ENCODE measurements at places on chromosomes 5 and 9.

GRCh38 chr9:114696814-114697544 is 15.0 kb upstream of the TEX48 start:
- DNase-seq = no peak

GRCh38 chr5:174843263-174844250 is 119.2 kb downstream of the MSX2 start:
- DNase-seq = no peak

DNA sequence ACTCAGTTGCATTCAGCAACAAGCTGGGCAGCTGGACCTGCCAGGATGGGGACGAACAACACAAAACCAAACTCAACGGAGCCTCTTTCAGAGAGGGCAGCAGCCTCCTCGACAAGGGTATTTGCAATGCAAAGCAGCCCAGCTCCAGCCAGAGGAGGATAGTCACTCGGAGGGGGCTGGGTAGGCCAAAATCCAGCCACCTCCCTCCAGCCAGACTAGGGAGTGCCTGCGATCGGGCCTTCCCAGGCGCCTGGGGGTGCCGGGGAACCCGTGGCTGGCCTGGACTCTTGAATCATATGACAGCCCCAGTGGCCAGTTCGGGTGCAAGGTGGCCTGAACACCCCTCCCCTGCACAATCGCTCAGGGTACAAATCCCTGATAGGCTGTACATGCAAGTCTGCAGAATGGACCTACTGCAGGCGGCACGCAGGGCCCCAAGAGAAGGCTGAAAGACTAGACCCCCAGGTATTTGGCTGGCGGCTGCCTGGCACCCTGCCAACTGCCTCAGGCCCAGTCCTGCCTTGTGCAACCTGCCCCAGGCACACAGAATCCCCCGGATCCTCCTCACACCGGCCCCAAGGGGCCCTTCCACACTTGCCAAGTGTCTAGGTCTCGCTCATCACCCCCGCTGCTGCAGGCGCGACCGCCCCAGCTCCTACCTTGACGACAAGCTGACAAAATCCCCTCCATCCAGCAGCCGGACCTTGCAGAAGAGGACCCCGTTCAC is 1.3 kb downstream of the EEIG1 start:
- no peak for DNase-seq

GRCh38 chr5:39518516-39518915 is 93.7 kb upstream of the DAB2 start:
- no peak for DNase-seq

- DNase-seq = no peak
Measured at GRCh38 chr9:125468646-125469045, 207.0 kb downstream of the GAPVD1 start.

DNA sequence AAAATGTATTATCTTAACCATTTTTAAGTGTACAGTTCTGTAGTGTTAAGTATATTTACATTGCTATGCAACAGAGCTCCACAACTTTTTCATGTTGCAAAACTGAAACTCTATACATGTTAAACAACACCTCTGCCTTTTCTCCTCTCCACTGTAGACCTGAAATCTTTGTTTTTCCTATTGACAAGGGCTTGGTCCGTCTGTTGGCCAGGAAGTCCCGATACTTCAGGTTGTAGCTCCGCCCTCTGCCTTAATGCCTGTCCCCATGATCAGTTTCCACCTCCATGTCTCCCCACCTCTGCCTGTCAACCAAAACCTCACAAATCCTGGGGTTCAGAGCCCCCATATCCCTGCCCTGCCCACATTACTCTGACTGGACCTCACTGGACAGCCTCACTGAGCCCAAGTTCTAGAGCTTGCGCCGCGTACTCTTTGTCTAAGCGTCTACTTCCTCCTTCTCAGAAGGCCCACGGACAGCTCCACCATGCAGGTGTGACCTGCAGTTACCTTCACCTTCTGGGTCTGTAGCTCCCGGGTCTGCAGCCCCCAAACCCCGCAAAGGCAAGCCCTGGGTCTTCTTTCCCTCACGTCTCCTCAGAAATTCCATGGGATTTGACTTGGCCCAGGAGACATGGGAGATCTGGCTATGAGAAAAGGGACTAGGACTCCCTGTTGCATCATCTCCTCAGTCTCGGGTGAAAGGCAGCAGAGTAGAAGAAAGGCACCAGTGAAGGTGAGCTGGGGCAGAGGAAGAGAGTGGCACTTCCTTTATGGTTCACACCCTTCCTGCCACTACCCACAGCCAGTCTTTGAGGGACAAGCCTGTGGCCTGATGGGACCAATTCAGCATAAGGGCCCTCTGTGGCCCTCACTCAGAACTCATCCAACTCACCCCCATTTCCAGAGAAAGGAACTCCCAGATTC is 8.0 kb downstream of the GLIPR2 start:
- no peak for DNase-seq

DNA sequence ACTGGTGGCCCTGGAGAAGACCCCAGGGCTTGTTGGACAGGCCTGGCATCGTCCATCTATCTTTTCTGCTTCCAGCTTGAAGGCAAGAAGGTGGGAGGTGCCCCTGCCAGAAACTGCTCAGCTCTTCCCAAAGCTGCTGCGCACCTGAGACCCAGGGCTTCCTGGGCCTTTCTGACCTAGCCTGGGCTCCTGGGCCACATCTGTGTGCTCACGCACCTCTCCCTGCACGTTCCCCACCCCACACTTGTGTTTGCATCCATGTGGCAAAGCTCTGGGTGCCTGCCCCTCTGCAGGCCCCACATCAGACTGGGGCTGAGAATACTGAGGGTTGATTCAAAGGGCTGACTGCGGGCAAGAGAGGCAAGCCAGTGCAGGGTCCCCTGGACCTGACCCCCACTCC is 63.4 kb downstream of the PFDN1 start:
- DNase-seq = no peak

GRCh38 chr9:34242830-34243229 is 64.0 kb downstream of the UBAP1 start:
- DNase-seq = no peak

GRCh38 chr5:44246986-44247385 is 142.2 kb downstream of the FGF10 start:
- DNase-seq = no peak

GRCh38 chr5:148912714-148913398 is 86.4 kb downstream of the ADRB2 start:
- no peak for DNase-seq

- no peak for DNase-seq
Measured at GRCh38 chr5:121285801-121286521, 565.7 kb upstream of the FTMT start.

- no peak for DNase-seq
Measured at GRCh38 chr5:75885849-75886596, 168.8 kb upstream of the POC5 start.

DNA sequence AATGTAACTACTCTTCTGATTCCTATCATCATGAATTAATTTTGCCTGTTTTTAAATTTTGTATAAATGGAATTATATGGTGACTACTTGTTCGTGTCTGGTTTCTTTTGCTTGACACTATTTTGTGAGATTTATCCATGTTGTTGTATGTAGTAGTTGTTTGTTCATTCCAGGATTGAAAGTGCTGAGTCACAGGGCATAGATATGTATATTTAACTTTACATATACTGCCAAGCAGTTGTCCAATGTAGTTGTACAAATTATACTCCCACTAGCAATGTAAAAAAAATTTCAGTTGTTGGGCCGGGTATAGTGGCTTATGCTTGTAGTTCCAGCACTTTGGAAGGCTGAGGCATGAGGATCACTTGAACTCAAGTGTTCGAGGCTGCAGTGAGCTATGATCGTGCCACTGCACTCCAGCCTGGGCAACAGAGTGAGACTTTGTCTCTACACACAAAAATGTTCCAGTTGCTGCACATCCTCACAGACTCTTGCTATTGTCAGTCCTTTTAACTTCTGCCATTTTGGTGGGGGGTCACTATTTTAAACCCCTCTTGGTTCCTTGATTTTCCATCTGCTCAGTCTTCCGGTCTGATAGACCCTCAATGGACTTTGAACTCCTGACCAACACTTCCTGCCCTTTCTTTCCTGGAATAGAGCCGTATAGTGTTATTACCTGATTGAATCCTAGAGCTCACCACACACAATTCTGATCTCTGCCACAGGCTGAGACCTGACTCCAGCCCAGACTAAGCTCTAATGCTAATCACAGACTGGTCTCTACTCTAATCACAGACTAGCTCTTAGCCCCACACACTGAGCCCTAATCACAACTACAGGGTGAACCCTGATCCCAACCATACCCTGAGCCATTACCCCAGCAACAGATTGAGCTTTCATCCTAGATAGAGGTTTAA is 69.3 kb upstream of the MELK start:
- DNase-seq = no peak

GRCh38 chr5:173178369-173178910 is 34.1 kb downstream of the BNIP1 start:
- no peak for DNase-seq

DNA sequence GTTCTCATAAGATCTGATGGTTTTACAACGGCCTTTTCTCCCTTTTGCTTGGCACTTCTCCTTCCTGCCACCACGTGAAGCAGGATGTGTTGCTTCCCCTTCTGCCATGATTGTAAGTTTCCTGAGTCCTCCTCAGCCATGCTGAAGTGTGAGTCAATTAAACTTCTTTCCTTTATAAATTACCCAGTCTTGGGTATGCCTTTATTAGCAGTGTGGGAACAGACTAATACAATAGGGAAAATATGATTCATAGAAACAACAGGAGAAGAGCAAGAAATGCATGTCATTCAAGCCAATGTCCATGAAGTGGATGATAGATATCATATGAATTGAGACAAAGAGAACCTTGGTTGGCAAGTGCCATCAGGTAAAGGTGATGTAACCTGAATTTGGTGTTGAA is 128.3 kb upstream of the HAPLN1 start:
- DNase-seq = no peak

GRCh38 chr5:4717446-4717845 is 422.7 kb upstream of the ADAMTS16 start:
- DNase-seq = no peak
